DMS153 (cell line): ENCODE measurements at places on chromosomes 4 and X.

GRCh38 chr4:71138007-71138615 lies 144.7 kb downstream of the DCK start:
- DNase-seq, result no peak

DNA sequence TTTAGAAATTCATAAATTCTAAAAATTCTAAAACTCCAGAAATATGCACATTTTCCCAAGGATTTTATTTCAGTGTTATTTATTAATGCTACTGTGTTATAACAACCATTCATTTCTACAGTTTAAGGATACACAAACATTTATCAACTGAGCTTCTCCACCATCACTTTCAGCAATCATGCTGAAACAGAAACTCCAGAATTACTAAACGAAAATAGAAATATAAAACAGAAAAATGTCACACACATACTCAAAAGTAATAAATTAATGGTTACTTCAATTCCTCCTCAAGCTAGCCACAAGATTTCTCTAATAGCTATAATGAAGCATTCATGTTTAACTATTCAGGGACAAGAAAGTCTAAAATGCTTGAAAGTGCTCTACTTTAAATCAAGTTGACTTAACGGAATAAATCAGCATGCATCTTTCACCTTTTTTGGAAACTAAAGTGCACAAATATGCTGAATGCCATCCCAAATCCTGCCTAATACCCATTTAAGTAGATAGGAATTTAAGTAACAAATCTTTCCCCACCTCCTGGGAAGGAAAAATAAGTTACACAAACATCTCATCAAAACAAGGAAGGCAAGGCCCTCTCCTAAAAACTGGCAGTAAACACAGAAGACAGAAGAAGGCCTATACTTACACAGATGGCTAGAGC lies 563 bp downstream of the FAM13A start:
- no peak for DNase-seq

DNA sequence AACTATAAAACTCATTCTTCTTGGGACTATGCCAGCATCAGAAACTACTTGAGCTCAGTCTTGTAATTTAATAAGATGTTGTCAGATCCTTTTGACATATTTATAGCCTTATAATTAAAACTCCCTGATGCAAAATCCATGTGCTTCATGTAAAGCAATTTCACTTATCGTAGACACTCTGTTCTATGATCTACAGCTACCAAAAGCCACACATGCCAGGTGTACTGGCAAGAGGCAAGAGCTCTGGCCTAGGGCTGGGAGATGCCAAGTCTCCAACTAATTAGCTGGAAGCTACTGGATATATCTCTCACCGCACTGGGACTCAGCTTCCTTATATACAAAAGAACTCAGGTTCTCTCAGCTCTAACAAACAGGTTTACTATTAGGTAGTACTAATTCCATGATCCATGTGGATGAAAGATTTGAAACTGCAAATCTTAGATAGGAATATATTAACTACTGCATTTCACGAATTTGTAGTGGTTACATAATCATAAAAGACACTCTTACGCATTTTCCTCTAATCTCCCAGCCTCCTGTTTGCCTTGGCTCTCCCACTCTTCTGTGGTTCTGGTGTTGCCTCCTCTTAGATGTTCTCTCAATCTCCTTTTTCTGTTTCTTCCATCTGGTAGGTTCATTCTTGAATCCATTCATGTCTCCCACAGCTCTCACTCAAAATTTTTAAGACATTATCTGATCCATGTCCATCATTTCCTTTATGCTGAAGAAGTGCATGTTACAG lies 103.0 kb downstream of the HHIP start:
- DNase-seq, result no peak

DNA sequence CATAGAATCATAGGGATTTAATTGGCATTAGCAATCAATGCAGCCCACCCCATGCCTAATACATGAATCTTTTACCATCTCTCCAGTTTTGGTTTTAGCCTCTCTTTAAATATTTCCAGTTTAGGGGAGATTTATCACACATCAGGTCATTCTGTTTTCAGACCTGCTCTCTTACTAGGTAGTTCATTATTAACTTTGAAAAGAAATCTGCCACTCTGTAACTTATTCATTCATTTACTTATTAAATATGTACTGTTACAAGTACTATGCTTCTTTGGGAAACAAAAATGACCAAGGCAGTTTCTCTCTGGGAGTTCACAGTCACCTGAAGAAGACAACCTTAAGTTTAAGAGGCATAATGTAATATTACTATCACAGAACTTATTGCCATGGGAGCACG lies 62.1 kb downstream of the USO1 start:
- no peak for DNase-seq

DNA sequence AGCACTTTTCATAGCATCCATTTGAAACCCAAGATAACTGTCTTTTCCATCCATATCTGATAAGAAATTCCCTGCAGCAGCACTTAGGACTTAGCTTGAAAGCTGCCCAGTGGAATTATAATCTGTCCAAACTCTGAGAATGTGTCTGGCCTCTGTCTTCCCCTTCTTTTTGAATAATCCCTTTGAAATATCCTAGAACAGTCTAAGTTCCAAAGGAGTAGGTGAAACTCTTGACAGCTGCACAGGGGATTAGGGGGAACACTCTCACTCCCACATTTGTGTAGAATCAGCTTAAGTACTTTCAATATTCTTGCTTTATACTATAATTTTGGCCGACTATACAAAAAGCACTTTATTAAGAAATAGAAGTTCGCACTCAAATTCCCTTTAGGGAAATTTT lies 157.7 kb downstream of the PAPSS1 start:
- no peak for DNase-seq

DNA sequence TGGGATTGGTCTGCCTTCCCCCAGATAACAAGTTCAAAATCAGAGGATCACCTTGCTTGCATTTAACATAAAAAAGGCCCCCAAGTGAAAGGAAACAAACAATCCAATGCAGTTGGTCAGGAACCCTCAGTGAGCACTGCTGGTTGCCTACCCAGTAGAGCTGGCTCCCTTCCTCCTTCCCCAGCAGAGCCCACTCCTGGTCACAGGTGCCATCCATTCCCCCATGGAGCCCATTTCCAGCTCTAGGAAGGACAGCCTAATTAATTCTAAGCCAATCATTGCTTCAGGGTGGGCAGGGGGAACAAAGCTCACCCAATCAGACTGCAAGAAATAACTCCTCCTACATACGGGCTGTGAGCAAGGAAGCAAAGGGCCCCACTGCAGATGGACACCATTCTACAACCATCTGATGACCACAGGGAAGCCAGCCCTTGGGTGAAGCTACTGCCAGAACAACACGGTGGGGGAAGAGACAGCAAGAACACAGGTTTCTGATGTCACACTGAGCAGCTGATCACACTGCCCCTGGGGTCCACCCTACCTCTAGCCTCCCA lies 86.5 kb downstream of the SH3KBP1 start:
- no peak for DNase-seq

- DNase-seq, result no peak
Observed at GRCh38 chr4:120844528-120844921, 78.0 kb downstream of the PRDM5 start.

GRCh38 chr4:185723631-185724260 lies 88.2 kb downstream of the SORBS2 start:
- DNase-seq, result no peak

GRCh38 chr4:13368217-13368616 lies 115.9 kb downstream of the RAB28 start:
- DNase-seq, result no peak

GRCh38 chrX:43661521-43662240 lies 5.6 kb downstream of the MAOA start:
- DNase-seq, result no peak

DNA sequence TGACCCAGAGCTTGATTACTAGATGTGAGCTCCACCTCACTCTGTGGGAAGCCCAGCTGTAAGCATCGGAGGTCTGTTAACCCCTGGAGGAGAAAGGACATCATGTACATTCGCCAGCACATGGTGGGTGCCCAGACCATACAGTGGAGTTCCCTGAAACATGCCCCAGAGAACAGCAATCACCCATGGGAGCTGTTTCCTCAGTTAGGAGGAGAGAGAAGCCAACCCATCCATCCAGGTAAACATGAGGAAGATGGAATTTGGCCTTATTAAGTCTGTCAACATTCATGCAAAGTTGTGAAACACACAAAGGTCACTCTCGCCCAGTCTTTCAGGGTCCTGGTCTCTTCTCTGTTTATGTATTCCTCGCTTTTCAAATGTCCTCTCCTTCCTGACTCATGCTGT lies 354.7 kb downstream of the ANK2 start:
- DNase-seq, result no peak

DNA sequence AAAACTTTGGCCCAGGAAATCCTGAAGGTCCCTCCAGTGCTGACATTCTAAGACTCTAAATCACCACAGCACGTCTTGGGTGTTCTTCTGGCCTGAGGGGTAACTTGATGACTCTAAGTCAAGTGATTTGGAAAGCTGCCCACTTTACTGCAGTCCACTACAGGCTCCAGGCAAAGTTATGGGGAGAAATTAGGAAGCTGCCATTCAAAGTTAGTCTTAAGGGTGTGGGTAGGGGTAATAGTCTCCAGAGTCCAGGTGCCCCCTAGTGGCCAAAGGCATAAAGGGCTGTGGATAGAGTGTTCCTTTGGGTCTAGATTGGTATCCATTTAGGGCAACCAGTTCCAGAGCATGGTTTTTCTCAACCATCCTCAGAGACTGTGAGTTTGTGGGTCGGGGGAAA lies 38.7 kb upstream of the SLC16A2 start:
- no peak for DNase-seq

- DNase-seq, result no peak
Observed at GRCh38 chr4:40672528-40673522, 43.2 kb upstream of the RBM47 start.

GRCh38 chr4:140603286-140603685 lies 34.5 kb upstream of the UCP1 start:
- no peak for DNase-seq

DNA sequence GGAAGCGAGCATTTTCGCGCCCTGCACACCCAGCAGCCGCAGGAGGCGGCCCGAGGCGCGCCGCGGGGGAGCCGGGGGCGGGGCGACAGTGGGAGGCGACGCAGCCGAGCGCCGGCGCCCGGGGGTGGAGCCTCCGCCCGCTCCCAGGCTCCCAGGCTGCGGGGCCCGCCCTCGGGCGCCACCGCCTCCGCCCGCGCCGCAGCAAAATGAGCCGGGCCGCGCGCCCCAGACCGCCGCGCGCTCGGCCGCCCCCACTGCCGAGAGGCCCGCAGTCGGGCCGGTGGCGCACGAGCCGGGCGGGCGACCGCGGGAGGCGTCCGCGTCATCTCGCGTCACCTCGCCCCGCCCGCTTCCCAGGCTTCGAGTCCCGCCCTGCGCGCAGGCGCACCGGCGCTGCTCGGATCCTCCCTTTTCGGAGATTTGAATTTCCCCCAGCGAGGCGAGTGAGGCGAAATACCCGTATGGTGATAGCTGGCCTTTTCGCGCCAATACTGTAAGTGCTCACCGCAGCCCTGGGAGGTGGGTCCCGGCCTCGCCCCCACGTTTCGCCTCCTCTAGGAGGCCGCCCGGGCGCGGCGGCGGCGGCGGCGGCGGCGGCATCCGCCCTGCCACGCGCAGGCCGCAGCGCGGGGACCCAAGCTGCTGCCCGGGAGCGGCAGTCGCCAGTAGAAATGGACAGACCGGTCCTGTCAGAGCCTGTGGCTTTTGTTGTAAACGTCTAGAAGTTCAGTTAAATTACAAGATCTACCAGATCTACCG lies at the start of gene TMEM187:
TSS of gene TMEM187 (plus strand) at position 387 of the 759 bp plus-strand sequence. CDS start 9,309 bp downstream, outside the sequence.
- peak; percentile 83 for DNase-seq

DNA sequence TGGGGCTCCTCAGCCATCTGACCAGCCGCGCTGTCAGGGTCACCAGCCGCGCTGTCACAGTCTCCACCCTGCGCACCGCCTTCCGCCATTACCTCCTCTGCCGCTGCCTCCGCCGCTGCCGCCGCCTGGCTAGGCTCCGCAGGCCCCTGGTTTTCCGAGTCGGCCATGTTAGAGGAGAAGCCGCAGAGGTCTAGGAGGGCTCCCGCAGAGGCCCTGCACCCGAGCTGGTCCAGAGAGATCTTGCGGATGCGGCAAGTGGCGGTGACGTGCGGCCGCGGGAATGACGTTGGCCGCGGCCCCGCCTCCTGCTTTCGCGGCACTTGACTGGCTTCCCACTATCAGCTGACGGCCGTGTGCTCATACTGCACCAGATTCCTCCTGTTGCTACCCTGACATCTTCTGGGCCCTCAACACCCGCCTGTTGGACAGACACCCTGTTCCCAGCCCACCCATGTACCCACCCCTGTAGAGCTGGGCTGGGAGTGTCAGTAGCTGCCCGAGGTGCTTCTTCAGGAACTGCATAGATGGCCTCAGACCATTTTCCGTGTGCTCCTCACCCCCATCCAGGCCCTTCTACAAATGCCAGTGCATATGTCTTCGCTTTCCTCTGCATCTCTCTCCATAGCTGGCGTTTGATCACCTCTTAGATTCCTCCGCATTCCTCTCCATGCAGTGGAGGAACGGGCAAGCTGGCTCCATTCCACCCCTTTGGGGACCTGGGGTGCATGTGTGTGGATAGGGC lies at the start of gene NAP1L5:
TSS of gene NAP1L5 (minus strand) at position 242 of the 742 bp plus-strand sequence. CDS start at position 167, 75 bp downstream.
- DNase-seq, result peak; percentile 50

DNA sequence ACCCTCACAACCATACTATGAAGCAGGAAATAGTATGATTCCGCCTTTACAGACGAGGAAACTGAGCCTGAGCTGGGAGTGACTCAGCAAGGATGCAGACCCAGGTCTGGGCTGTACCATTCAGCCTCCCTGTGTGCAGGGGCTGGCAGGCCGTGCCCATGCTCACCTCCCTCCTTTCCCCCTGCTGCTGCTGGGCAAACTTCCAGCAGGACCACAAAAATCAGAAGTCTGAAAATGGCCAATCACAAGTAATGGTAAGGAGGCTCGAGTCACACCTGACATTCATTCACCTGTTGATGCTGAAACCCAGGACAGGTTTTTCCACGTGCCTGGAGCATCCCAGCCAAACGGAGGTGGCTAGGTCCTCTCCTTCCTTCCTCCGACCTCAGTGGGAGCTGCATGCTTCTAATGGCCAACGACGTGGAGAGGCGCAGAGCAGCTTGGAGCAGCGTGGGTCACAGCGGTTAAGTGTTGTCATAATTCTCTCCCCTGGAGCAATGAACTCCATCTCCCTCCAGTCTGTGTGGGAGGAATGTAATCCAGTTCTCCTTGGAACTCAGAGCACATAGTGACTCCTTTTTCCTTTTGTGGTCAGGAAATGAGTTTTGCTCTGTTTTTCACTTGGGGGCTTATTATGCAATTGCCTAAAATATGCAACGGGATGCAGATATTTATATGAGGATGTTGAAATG lies 371.7 kb downstream of the BCOR start:
- no peak for DNase-seq

DNA sequence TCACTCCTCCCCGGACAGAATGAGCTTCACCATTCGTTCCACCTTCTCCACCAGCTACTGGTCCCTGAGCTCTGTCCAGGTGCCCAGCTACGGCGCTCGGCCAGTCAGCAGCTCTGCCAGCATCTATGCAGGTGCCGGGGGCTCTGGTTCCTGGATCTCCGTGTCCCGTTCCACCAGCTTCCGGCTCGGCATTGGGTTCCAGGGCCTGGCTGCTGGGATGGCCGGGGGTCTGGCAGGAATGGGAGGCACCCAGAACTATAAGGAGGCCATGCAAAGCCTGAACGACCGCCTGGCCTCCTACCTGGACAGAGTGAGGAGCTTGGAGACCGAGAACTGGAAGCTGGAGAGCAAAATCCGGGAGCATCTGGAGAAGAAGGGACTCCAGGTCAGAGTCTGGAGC lies 36.4 kb upstream of the N4BP2 start:
- DNase-seq, result no peak
